ENCODE measurements at places on chromosomes 1 and 21.

- DNase-seq = no peak
Measured at GRCh38 chr1:93565496-93566206, 116.0 kb downstream of the BCAR3 start.

GRCh38 chr1:197184190-197184589, 37.7 kb upstream of the ASPM start:
- no peak for DNase-seq

DNA sequence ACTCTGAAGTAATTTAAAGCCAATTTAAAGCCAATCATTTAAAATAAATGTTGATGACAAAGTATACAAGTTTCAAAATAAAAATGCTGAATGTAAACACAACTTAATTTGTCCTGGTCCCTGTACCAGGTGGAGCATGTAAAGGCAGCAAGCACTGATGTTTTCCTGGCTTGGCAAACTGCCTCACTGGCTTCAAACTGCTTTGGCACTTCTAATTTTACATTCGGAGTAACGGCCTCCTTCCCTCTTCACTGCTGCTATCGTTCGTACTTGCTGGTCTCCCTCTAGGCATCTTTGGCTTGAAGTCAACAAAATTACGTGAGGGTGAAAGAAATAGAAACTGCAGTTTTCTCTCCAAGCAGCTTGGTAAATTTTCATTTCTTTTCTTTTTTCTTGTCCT, 287.9 kb downstream of the LTN1 start:
- no peak for DNase-seq

GRCh38 chr1:230957580-230957989, 21.1 kb downstream of the TTC13 start:
- DNase-seq = no peak

- DNase-seq = no peak
Measured at GRCh38 chr1:186781730-186782129, 47.0 kb upstream of the PLA2G4A start.

DNA sequence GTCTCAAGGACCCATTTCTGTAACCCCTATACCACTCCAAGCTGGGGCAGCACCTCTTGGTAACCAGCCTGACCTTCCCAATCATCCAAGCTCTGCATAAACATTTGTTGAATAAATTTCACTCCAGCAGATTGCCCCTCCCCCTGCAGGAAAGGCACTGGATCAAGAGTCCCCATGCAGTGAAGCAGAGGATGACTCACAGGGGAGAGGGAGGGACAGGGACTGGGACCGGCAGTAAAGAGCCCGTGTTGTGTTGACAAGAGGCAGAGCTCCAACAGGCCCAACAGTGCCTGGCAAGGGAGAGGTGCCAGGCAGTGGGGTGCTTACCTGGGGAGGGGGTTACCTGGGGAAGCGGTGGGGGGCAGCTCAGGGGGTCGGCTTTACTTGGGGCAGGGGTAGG, 32.3 kb downstream of the SLC9A1 start:
- no peak for DNase-seq

DNA sequence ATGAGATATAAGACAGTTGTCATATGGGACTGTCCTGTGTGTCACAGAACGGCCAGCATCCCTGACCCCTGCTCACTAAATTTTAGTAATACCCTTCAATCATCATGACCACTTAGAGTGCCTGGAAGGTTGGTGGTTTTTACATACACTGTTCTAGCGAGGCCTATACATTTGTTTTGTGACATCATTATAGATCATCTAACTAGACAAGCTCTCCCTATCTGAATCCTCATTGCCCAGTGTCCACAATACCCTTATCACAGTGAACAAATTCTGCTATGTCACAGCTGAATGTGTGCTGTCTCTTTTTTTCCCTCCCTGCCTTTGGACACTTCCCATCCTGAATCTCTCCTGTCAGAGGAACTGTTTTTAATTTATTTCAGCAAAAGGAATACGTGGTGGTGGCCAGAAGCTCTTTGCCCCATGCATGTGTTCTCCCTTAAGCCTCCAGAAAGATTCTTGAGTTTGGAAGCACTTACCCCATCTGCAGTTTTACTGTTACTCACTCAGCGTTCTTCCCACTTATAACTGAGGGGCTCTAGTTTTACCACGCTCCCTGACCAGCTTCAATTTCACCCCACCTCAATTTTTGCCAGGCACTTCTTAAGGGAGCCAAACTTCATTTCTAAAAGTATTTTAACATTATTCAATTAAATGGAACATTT, 70.3 kb downstream of the OLFML2B start:
- no peak for DNase-seq

- DNase-seq = no peak
Measured at GRCh38 chr21:44934276-44934675, 5.6 kb upstream of the SLX9 start.

- DNase-seq = no peak
Measured at GRCh38 chr1:18009055-18009454, 98.5 kb upstream of the IGSF21 start.

GRCh38 chr1:2108213-2108876, 58.1 kb downstream of the PRKCZ start:
- peak; percentile 36 for DNase-seq

Data from D721Med (cell line).